GOT3 (cell line): ENCODE measurements at places on chromosomes 4 and X.
A peak's percentile ranks its signal among the peaks of the same experiment; 100 is the strongest.

GRCh38 chr4:113057891-113058290 is 8.4 kb downstream of the ANK2 start:
- no peak for DNase-seq

- no peak for DNase-seq
Observed at GRCh38 chr4:69322055-69322454, 41.8 kb downstream of the UGT2B28 start.

GRCh38 chr4:17142232-17142711 is 243.8 kb upstream of the LDB2 start:
- no peak for DNase-seq

- DNase-seq = no peak
Observed at GRCh38 chr4:76447393-76447851, 12.4 kb downstream of the SHROOM3 start.

DNA sequence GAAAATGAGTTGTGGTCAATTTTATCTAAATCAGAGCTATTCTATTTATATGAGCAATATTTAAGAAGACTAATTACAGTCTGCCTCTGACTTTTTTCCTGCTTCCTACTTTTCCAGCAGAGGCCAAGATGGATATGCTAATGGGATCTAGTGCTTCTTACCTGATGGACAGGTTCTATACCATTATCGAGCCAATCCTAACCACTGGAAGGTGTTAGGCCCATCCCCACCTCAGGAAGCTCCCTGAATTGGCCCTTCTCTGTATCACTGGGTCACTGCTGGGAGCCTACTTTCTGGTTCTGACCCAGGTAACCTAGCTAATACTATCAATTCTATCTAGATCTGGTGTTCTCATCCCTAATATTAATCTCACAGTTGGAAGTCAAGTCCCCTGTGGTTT is 577 bp upstream of the YIPF7 start:
- DNase-seq = no peak

DNA sequence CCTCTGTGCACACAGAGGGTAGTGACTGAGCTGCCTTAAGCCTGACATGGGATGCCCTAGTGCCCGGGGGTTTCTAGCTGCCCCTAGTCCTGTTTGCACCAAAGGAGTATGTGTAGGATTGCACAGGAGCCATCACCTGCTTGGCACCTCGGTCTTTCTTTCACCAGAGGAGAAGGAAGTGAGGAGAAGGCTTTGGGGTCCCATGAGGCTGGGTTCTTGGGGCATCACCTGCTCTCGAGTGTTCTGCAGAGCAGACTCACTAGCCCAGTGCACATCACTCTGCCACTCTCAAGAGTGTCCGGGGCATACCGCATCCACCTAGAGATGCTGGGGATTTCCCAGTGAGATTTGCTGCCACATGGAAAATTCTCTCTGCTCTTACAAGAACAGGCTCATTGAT is 40.5 kb upstream of the GPR78 start:
- no peak for DNase-seq

DNA sequence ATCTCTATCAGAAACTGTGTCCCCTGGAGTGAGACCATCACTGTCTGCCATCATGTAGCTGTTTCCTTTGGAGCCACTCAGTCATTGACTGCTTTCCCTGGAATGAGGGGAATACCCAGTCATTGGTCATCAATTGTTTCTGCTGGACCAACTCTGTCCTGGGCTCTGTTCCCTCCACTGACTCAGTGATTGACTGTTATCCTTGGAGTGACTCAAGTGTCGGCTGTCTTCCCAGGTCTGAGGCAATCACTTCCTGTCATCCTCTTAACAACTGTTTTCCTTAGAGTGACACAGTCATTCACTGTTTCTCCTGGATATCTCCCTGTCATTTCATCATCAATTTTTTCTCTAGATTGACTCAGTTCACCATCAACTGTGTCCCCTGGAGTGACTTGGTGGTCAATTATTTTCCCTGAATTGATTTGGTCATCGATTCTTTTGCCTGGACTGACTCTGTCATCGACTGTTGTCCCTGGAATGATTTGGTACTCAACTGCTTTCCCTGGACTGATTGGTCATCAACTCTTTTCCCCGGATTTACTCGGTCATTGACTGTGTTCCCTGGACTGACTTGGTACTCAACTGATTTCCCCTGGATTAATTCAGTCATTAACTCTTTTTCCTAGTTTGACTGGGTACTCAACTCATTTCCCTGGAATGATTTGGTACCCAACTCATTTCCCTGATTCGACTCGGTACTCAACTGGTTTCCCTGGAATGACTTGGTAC is 327.9 kb upstream of the VCX start:
- peak; percentile 26 for DNase-seq
